ENCODE measurements at places on chromosomes 2 and 18.

DNA sequence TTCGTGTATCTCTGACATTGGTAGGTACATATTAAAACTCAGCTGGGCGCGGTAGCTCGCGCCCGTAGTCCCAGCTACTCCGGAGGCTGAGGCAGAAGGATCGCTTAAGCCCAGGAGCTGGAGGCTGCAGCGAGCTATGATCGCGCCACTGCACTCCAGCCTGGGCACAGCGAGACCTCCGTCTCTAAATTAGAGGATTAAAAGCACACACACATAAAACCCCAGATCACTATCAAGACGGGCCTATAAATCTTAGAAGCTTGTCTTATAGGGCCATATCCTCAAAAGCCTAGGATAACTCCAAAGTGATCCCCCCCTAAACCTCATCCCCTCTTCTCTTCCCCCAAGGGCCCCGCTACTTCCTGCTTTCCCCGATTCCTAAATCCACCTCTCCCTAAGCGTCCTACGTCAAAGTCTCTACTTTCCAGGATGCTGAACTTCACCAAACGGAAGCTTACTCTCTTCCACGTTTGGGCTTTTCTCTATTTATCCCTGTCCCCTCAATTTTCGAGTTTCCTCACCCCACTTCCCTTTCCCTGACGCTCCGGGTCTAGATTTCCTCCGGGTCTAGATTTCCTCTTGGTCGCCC, 707 bp downstream of the KRCC1 start:
- DNase-seq = no peak

- no peak for DNase-seq
Observed at GRCh38 chr2:162989507-162989906, 150.9 kb upstream of the KCNH7 start.

DNA sequence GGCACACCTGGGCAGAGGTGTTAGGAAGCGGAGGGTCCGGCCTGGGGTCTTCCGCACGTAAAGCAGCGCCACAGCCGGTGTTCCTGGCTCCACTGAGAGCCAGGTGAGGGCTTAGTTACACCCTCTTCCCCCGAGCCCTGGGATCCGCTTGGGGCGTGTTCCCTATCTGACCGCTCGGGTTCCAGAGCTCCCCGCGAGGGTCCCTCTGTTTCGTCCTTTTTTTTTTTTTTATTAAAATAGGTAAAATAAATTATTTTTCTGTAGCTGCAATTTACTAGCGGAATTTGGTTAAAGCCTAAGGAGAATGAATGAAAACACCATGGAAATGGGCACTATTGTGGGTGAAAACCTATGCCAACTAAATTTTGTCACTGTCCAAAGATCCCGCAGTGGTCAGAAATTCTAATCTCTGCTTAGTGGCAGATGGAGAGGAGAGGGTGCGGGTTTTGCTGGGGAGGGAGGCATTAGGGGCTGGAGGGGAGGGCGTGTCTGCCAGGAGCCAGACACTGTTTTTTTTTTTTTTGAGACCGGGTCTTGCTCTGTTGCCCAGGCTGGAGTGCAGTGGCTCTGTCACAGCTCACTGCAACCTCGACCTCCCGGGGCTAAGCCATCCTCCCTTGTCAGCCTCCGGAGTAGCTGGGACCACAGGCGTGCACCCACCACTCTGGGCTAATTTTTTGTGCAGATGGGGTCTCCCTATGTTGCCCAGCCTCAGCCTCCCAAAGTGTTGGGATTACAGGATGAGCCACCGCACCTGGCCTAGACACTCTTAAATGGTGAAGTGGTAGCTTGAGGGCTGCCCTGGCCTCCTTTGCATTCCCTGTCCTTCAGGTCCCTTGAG, 834 bp downstream of the PDCL3 start:
- DNase-seq = no peak

DNA sequence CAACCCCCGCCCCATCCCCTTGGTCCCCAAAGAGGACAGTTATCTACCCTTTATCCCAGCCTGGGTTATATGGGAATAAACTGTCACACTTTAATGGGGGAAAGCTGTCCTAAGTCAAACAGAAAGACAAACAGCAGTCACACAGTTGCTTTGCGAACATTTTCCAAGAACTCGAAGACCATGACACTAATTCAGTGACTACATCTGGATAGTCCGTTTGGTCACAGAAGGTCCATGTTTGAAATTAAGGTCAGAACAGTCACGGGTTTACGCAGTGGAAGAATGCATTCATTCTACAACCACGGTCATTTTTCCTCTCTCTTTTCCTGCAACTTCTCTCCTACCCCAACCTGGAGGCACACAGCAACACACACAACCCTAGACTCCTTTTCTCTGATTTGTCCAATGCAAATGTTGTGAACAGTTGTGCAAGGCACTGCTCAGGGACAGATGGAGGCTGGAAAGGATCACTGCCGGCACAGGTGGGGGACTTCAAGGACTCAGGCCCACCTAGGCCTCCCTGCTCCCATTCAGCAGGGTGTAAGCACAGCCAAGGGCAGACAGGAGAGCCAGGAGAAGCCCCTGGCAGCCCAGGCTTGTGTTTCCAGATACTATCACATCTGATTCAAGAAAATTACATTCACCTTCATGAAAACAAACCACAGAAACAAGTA, 39.9 kb downstream of the ZNF516 start:
- no peak for DNase-seq

Data from T-helper 1 cell (primary cell).